ENCODE measurements at places on chromosomes 1 and 21.

- DNase-seq: no peak
Observed at GRCh38 chr1:85427331-85427730, 37.6 kb downstream of the DDAH1 start.

GRCh38 chr1:96934282-96934681 lies 212.7 kb downstream of the PTBP2 start:
- DNase-seq: no peak

GRCh38 chr1:50157306-50157941 lies 48.7 kb downstream of the ELAVL4 start:
- DNase-seq: no peak

GRCh38 chr1:63135174-63135512 lies 187.2 kb upstream of the FOXD3 start:
- DNase-seq: no peak

GRCh38 chr1:108585313-108585712 lies 25.4 kb downstream of the EEIG2 start:
- DNase-seq: no peak

- DNase-seq: no peak
Observed at GRCh38 chr1:5994713-5995621, 2.7 kb upstream of the NPHP4 start.

- DNase-seq: no peak
Observed at GRCh38 chr1:200588698-200589097, 31.9 kb downstream of the KIF14 start.

DNA sequence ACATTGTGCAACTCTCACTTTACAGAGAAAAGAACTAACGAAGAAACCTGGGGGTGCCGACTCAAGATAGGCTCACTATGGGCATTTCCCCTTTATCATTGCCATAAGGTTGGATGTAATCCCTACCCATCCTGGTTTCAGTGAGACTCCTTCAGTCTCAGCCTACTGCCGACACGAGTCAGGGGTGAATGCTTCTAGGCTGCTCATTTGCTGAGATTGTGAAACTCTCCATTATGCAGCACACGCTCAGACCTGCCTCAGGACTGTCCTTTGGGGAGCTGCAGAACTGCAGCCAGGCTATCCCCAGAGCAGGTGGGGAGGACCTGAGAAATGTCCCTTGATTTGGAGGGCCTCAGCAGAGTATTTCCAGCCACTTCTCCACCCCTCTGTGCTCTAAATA lies 22.2 kb downstream of the TSHB start:
- no peak for DNase-seq

- no peak for DNase-seq
Observed at GRCh38 chr21:37039411-37040075, 33.0 kb downstream of the RIPPLY3 start.

- DNase-seq: no peak
Observed at GRCh38 chr1:155105604-155106011, 22.1 kb upstream of the EFNA1 start.

- DNase-seq: no peak
Observed at GRCh38 chr21:28639737-28640136, 352.9 kb downstream of the LTN1 start.

DNA sequence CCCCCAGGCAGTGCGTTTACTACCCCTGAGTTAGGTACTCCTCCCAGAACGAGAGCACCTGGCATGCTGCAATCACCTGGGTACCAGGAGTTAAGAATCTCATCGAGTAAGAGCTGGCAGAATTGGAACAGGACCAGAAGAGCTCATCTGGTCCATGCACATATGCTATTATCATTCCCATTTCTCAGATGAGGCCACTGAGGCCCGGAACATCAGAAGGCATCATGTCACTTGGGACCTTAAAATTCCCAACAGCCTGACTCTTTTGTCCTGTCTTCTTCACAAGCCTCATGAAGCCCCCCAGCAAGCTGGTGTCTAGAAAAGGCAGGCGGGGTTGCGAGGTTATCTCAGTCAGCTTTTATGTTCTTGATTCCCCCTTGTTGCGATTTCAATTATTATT lies 13.9 kb upstream of the IFFO2 start:
- DNase-seq: no peak

GRCh38 chr1:168085401-168085872 lies 51.3 kb downstream of the GPR161 start:
- DNase-seq: no peak

GRCh38 chr1:69258842-69259241 lies 308.9 kb upstream of the LRRC7 start:
- no peak for DNase-seq

DNA sequence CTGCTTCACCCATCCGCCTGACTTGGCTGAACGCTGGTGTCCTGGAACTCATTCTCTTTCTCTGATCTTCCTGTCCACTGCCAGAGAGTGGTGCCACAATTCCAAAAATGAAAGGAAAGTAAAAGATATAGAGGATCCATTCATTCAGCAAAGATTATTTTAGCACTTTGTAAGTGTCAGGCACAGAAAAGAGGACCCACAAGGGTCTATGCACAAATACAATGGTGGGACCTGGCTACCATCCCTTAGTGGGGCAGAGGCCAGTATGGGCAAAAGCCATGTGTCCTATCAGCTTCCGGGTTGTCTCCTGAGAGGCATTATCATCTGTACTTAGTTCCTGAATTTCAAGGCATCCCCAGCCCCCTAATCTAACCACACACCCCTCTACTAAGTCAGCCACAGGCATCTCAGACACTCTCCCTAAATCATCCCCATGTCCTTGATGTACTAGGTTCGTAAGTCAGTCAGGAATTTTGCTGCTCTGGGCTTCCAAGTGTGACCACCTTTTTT lies 19.0 kb downstream of the SSR2 start:
- DNase-seq: no peak

GRCh38 chr1:164875518-164875917 lies 316.5 kb downstream of the PBX1 start:
- no peak for DNase-seq

DNA sequence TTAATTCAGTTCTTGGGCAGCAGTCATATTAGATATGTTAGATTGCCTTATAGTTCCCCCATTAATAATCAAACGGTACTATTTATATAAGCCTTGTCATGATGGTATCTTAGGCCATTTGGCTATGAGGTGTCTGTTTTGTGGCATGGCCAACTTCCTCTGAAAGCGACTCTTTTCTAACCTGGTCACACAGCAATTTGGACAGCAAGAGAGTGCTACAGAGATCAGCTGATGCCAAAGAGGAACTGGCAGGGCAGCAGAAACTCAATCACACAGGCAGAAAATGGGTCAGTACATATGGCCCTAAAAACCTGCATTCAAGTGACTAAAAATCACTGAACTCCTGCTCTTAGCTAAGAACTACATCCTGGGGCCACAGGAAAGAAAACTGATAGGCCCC lies 13.4 kb upstream of the MUTYH start:
- DNase-seq: no peak

- no peak for DNase-seq
Observed at GRCh38 chr1:48536477-48536876, 64.5 kb upstream of the SPATA6 start.

DNA sequence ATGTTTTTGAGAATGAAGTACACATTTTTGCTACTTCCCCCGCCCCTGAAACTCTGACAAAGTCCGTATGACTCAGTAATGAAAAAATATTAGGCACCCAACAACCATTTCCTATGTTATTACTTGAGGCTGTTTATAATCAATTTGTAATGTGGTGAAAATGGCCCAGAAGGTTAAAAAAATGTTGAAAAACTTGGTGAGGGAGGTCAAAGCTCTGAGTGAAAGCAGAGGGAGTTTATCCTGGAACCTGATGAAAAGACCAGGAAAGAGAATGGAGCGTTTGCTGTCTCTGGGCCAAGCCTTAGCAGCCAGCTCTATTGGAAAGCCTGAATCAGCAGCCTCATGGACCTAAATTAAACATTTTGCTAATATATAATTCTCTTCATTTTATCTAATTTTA lies 367.7 kb upstream of the NEGR1 start:
- DNase-seq: no peak

DNA sequence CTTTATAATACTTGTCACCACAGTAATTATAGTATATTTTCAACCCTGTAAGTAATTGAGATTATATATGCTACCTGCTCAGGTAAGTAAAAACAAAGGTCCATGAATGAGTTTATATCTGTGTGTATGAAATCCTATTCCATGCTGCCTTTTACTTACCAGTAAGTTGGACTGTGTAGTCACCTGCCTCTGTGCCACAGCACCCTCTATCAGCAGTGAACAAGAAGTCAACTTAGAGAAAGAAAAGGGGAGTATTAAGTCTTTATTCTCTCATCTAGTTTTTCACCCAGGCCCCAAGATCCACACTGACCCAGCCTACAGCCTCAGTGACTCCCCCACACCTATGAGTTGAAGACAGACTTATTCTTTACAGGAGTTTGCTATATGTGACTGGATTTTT lies 36.9 kb upstream of the IFI16 start:
- DNase-seq: no peak

DNA sequence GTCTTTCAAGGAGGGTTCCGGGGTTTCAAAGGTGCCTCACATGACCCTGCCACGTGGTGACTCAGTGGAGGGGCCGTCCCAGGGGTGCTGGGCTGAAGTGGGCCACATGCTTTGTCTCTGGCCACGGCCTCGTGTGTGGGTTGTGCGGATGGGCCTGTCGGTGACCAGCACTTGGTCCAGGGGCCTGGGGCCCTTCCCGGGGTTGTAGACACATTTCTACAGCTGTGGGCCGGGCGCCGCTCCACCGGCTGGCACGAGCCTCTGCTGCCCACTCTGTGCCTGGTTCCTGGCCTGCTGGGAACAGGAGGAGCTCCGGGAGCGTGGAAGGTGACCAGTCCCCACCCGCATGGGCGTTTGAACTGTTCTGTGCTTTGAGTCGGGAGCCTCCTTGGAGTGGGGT lies 75.4 kb upstream of the TTC34 start:
- DNase-seq: no peak

- peak; percentile 9 for DNase-seq
Observed at GRCh38 chr1:65148548-65149350, 746 bp downstream of the AK4 start.

GRCh38 chr1:14686701-14687100 lies 88.2 kb downstream of the KAZN start:
- DNase-seq: no peak

- no peak for DNase-seq
Observed at GRCh38 chr1:30588311-30589073, 134.9 kb downstream of the MATN1 start.

GRCh38 chr1:8015036-8015808 lies 10.9 kb downstream of the ERRFI1 start:
- no peak for DNase-seq

GRCh38 chr1:91645031-91645430 lies 144.4 kb downstream of the CDC7 start:
- DNase-seq: no peak

GRCh38 chr1:36411674-36412648 lies 14.3 kb upstream of the LSM10 start:
- DNase-seq: no peak

- DNase-seq: peak; percentile 39
Observed at GRCh38 chr1:87335175-87335884, 6.7 kb downstream of the LMO4 start.

DNA sequence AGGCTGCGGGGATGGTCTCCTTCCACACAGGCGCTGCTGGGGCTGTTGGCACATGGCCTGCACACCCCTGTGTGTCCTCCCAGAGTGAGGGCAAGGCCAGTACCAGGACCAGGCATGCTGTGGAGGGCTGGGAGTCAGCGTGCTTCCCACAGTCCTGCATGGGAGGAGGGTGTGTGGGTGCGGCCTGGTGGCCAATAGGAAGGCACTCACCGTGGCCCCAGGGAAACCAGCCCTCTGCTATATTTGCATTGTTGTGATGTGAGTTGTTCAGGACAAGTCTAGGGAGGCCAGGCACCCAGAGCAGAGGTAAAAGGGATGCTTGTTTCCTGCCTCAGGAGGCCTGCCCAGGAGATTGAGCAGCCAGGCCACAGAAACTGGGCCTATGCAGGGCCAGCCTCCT lies 59.5 kb downstream of the S100B start:
- DNase-seq: no peak

- DNase-seq: no peak
Observed at GRCh38 chr1:179955731-179956130, 1.1 kb downstream of the CEP350 start.

All from stimulated activated CD4-positive, alpha-beta T cell treated with anti-CD3 and anti-CD28 coated beads, TNF-alpha, amount 100 ng/mL, for 4 hours (primary cell).